ENCODE measurements at places on chromosomes 11 and 22.
A peak's percentile ranks its signal among the peaks of the same experiment; 100 is the strongest.

- DNase-seq: no peak
Observed at GRCh38 chr11:61507962-61508861, at the start of gene LRRC10B. Gene LRRC10B, plus strand, starts transcription at chr11:61508749. Its CDS starts 250 bp downstream, at chr11:61508999.

GRCh38 chr11:26158251-26158650, 173.7 kb upstream of the ANO3 start:
- DNase-seq: no peak

DNA sequence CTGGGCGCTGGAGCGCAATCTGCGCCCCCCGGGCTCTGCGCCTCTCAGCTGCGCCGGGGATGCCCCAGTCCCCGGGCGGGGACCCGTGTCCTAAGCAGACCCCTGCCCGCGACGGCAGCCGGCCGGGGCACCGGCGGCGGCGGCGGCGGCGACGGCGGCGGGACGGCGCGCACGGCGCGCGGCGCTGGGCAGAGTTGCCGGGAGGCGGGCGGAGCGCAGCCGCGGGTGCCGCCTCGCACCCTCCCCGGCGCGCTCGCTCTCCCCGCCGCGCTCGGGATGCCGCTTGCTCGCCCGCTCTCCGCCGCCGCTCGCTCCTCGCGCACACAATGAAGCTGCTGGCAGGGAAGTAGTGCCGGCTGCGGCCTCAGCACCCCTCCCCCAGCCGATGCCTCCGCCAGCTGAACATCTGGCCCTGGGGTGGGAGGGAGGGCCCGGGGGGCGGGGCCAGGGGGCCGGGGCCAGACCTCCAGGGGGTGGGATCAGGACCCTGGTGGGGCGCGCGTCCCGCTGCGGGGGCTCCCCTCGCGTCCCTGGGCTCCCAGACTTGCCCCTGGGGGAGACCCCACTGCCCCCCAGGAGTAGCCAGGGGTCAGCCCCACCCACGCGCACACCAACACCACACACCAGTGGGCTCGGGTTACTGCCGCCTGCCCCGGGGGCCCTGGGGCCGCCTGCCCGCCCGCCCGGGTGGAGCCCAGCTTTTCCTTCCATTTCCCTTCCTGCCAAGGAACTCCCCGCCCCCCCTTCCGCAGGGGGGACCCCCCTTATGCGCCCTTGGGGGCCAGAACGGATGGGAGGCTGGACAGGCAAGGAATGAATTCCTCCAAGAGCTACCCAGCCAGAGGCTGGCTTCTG, at the start of gene RCOR2:
Gene RCOR2 (minus strand): TSS at position 328 of the 855 bp plus-strand sequence. CDS start 708 bp downstream, outside the sequence.
- no peak for DNase-seq

DNA sequence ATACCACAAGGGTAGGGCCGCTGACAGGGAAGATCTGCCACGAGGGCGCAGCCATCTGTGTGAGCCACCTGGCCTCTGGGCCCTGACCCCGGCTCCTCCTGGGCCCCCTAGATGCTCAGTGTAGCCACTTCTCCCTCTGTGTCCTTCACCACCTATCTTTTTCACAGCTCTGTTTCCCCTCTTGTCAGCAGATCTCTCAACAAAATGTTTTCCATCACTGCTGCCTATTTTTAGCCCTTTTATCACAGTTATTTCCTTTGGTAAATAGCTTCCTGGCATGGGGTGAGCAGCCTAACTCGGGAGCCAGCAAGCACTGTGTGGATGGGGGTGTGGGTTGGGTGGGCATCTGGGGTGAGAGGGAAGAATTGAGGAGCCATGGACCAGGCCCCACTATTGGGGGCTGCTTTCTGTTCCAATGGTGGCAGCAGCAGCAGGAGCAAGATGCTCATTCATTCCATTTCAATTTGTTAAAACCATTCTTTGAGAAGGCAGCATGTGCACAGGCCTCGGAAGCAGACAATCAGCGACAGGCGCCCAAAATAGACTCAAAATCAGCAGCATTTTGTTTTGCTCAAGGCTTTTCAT, 135.2 kb upstream of the NAV2 start:
- no peak for DNase-seq

DNA sequence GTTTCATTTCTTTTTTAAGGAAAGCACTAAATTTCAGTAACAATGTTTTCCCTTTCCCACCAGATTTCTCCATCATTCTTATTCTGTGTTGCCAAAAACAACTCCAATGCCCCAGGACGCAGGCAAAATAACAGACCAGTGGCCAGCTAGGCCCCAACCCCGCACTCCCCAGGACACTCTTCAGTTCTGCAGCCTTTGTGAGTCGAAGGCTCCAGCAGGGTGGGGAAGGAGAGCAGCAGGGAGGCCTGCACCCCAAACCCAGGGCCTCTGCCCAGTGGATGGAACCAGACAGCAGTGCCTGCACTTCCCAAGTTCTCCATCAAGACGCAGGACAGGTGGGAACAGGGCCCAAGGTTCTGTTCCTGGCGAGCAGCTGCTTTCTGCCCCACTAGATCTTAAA, 34.4 kb downstream of the PPP2R1B start:
- no peak for DNase-seq

- no peak for DNase-seq
Observed at GRCh38 chr11:134678744-134679143, 266.7 kb upstream of the B3GAT1 start.

DNA sequence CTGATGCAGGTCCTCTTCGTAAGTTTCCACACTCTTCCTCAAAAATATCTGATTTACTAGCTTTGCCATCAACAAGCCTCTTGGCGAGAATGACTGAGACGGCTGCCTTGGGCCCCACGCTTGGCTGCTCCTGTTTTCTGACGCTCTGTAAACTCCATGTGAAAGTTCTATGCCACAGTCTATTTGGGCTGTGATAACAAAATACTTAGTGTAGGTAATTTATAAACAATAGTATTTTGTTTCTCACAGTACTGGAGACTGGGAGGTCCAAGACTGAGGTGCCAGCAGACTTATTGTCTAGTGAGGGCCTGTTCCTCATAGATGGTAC, 123.2 kb upstream of the SORL1-AS1 start:
- peak; percentile 65 for DNase-seq

GRCh38 chr11:108302121-108302785, 79.4 kb downstream of the ATM start:
- DNase-seq: no peak

DNA sequence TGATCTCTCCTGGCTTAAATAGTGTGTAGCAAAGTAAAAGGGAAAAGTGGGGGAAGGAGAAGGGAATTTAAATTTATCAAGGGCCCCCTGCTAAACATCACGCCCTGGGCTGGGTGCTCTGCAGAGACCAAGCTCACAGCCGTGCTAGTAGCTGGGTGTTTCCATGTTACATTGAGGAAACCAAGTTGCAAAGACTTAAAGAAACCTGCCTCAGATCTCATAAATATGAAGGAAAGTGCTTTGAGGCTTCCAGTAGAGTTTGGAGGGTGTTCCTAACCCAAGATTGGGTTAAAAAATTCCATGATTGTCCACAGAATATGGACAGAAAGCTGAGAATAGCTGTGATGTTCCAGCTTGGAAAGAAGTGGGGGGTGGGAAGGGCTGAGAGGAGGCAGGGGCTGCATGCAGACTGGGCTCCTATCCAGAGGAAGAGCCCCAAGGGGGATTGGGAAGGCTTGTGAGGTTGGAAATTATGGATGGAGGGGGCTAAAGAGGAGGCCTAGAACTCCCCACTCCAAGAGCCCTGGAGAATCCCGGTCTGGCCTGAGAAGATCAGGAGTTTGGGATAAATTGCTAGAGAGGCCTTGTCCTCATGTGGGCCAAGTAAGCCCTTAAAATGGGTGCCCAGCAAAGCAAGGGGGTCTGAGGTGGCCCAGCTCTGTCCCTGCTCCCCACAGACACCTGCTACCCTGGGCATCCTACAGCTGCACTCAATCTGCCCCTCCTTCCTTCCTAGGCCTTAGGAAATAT, 25.0 kb upstream of the OAF start:
- DNase-seq: peak; percentile 80

GRCh38 chr11:27355575-27356104, 7.4 kb downstream of the CCDC34 start:
- DNase-seq: no peak

GRCh38 chr11:21774212-21774611, 418.7 kb upstream of the ANO5 start:
- DNase-seq: no peak

- no peak for DNase-seq
Observed at GRCh38 chr22:35818897-35819296, 101.2 kb downstream of the APOL5 start.

- DNase-seq: no peak
Observed at GRCh38 chr11:134539285-134539684, 127.2 kb upstream of the B3GAT1 start.

- DNase-seq: no peak
Observed at GRCh38 chr11:15615398-15616096, 500.8 kb downstream of the INSC start.

DNA sequence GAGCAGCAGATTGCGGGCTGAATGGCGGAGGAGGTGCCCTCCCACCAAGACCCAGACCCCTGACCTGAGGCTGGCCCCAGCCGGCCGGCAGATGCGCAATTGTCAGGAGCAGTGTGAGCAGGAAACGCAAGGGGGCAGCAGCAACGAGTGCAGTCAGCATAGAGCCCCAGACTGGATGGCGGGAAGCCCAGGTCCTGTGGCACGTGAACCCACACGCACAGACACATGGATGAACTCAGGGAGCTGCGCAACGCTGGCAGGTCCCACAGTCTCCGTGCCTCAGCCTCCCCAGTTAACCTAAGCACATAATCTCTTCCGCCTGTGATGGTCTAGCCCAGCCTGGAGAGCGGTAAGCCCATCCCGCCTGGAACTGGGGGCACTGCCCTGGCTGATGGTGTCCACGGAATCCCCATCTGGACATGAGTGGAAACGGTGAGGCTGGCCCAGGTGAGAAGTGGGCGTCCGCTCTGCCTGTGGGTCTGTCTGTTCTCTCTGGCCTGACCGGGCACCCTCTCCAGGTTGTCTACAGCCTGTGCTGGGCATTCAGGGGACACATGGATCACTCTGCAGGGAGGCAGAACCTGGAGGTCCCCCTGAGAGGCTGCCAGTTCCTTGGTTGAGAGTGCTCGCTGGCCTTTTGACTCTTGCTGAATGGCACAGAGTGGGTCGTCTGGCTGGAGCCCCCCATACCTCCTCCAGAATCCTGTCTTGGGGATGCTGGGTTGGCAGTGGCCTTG, 626 bp upstream of the TBX10 start:
- no peak for DNase-seq

DNA sequence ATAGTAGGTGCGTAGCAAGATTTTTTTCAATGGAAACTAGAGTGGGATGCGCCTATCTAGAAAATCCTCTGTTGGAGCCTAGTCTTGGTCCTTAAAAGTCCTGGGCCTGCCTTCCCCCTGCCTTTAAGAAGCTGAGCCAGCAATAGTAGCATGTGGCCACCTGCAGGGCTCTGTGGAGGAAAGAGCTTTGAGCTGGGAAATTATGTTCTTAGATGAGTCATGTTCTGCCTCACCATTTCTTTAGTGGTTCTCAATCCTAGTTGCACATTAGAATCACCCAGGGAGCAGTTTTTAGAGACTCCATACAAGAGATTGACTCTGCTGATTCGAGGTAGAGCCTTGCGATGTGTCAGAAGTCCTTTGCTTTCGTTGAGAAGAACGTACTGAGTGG, 133.5 kb downstream of the COMMD9 start:
- DNase-seq: no peak

GRCh38 chr11:5737091-5737490, 843 bp downstream of the OR56B1 start:
- no peak for DNase-seq

GRCh38 chr11:128921793-128922192, 20.9 kb downstream of the TP53AIP1 start:
- no peak for DNase-seq

GRCh38 chr11:9803685-9804418, 140.0 kb downstream of the SWAP70 start:
- no peak for DNase-seq

GRCh38 chr11:38711110-38711509, 2113.1 kb upstream of the RAG2 start:
- no peak for DNase-seq

DNA sequence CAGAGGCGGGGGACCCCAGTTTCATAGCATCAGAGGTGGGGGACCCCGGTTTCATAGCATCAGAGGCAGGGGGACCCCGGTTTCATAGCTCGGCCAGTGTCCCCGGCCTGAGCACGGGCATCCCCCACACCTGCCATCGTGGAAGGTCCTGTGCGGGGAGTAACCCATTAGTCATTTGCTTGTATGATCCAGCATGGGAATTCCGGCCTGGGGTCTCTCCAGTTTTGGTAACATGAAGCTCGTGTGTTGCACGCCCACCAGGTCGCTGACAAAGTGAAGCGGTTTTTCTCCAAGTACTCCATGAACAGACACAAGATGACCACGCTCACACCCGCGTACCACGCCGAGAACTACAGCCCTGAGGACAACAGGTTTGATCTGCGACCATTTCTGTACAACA, 29.0 kb upstream of the KRTAP5-7 start:
- DNase-seq: no peak

GRCh38 chr11:7384691-7385090, 100.6 kb upstream of the OLFML1 start:
- DNase-seq: no peak

DNA sequence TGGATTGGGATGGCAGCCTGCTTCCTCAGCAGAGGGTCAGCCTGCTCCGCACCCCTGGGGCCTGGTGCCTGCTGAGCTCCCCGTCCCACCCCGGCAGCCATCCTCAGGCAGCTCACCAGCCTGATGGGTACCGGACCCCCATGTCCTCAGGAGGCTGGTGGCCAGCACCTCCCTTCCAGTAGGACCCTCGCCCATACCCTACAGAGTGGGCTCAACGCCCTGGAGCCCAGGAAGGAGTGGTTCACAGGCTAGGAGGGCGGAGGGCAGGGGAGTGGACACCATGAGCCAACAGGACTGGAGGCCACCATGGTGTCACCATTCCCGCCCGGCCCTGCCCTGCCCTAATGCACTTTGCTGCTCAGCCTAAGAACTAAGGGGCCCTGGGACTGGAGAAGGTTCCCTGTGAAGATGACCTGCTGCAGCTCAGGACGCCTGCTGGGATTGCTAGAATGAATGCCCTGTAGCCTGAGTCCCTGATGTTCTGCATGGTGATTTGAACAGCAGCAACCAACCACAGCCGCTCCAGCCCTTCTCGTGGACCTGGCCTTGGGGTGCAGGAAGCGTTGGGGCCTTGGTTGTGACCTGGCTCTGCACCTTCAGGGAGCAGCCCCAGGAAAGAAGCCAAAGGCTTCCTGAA, 1080.8 kb downstream of the BRD1 start:
- DNase-seq: no peak

GRCh38 chr11:66686100-66686785, 8.6 kb upstream of the RBM4B start:
- DNase-seq: peak; percentile 85

- no peak for DNase-seq
Observed at GRCh38 chr11:41065432-41065831, 394.0 kb downstream of the LRRC4C start.

Measured in vagina (tissue), 2 donors.